ENCODE measurements at places on chromosomes 5 and 9.

DNA sequence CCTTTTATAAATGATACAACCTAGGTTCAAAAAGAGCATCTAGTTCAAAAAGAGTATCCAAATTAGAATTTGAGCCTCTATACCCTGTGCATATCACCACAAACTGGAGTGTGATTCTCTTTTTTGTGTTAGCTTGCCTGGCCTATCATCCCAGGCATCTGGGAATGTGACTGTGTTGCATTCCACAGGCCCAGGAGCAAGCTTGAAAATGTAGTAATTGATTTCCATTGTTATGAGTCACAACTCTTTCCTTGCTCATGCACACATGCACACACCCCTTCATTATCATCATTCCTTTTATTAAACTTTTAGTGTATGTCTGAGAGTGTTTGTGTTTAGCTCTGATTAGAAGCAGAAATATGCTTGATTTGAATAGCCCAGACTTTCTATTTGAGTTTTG is 75.2 kb downstream of the FCHO2 start:
- DNase-seq = no peak

DNA sequence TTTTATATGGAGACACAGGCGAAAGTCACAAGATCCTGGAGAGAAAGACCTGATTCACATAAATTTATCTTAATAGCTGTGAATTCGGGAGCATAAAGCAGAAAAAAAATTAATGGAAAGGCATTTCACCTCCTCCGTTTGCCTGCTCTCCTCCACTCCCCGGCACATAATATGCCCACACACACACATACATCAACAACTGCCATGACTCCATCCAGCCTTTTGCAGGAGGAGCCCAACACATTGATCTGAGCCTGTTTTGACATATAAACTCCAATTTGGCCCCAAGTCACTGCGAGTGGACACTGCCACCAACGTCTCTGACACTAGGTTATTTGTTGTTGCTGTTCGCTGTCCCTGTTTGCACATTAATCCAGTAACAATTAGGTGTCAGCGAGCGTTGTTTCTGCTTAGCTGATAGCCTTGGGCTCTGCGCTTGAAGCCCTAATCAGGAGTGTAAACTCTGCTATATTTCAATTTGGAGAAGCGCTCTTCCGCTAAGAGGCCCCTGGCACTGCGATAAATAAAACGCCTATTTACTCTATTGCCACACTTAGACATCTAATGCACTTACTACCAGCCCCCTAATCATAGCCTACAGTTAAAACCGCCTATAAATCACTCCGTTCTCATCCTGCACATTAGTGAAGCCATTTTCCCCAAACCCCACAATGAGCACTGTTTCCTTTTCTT is 195.8 kb upstream of the TBCA start:
- DNase-seq = no peak

DNA sequence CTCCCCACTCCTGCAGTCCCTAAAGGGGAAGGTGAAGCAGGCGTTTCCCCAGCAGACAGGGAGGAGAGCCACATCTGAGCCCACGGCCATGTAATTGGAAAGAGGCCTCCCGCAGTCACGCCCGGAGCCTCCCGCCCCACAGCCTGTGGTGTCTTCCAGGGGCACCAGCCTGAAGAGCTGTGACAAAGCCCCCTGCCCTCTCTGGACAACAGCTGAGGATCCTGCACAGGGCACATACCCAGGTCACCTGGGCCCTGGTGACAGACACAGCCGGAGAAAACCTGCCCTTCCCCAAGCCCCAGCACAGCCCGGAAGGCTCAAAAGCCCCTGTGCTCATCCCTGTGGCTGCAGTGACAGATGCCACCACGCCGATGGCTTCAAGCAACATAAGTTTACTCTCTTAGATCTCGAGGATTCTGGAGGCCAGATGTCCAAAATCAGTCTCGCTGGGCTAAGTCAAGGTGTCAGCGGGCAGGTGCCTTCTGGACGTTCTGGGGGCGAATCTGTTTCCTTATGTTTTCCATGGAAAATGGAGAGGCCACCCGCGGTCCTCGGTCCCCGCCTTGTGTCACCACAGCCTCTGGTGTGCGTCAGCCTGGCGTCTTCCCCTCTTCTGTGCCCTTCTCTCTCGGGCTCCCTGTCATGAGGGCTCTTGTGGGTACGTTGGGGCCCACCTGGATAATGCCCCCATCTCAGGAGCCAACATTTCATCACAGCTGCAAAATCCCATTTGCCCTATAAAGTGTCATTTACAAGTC is 71.5 kb downstream of the PSMB7 start:
- DNase-seq = peak; percentile 14

GRCh38 chr9:64773491-64773931 is 511.5 kb downstream of the FOXD4L5 start:
- peak; percentile 7 for DNase-seq

GRCh38 chr9:129568560-129569501 is 52.1 kb downstream of the C9orf50 start:
- DNase-seq = peak; percentile 91

- no peak for DNase-seq
These were observed 1.6 kb upstream of the ST6GALNAC4 start for GRCh38 chr9:127918183-127919107.

DNA sequence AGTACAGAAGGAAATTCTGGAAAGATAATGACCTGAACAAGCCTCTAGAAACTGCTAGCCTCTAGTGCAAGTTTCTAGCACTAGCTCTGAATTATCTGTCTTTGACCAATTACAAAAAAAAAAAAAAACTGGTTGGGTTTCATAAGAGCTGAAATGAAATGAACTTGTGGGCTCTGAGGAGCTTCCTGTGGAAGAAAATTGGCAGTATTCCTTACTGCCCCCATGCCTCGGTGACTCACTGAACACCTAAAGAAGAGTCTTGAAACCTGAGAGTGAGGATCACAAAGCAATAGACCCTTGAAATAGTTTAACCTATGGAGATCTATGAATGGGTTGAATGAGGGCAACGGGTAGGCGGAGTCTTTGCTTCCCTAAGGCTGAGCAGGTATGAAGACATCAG is 263.6 kb upstream of the RASA1 start:
- DNase-seq = no peak

DNA sequence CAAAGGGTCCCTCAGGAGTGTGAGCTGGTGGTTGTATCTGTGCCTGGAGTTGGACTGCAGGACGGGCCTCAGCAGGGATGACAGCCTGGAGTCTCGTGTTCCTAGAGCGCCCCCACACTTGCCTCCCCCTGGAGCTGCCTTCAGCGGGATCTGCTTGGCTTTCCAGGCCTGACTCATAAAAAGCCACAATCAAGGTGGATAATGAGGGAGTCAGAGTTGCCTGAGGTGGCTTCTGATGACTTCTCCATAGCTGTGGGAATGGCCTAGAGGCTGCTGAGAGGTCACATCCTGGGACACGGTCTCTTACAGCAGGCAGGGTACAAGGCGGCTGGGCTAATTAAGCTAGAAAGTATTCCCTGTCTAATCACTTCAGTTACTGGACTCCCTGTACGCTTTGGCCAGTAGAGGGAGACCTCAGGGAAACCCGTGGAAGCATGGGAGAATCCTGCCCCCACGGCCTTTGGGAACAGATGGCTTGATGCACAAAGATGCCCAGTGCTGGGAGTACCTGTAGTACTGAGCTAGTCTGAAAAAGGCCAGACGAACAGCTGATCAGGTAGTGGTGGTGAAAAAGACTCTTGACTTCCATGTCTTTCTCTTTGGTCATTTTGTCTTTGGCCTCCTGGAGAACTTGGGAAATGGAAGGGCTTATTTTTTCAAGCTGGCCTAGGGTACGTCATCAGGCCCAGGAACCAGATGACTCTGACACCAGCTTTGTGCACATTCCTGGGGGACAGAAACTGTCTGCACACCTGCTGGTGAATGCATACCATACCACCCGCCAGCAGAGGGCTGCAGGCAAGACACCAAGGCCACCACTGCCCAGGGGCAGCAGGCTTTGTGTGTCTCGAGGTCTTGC is 16.1 kb upstream of the FRRS1L start:
- DNase-seq = peak; percentile 66

DNA sequence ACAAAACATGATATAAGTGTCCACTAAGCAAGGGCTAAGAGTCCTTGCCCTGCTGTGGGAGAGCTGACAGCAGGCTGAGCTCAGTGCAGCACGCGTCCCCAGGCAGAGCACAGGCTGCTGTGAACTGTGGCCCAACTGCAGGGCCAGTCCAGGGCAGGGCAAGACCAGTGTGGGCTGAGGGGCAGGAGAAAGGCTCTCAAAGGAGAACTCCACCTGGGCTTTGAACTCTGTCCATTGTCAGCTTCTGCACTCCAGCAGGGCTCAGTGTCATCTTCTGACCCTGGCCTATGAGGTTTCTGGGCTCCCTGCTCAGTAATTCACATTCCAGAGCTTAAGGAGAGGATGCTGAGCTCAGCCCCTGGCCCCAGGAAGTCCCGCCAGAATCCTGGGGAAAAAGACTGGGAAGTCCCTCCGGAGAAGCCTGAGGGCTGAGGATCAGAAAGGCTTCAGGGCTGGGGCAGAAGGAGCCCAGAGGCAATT is 37.4 kb downstream of the LHFPL2 start:
- DNase-seq = no peak

DNA sequence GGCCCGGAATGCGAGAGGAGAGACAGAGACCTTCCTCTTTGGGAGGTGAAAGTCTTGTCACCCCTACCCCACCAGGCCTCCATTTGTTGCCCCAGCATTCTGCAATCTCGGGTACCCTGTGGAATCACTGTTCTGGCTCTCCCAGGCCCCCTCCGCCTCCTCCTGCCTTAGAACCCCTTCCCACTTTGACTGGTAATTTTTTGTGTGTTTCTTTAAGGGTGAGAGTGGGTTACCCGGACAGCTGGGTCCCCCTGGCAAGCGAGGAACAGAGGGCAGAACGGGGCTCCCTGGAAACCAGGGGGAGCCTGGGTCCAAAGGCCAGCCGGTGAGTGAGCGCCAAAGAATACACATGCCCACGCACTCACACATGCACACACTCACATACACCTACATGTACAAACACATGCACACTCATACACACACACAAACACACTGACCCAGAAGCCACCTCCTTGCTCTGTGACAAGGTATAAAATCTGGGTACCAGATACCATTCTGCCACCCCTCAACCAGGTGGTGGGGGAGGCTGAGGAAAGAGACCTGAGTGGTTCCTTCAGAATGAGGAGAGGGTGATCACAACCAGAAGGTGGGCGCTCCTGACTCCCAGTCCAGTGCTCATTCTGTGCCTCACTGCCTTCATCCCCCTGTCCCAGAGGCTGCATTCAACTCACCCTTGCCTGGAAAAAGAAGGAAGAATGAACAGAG is 30.9 kb upstream of the ORM1 start:
- DNase-seq = no peak

- no peak for DNase-seq
These were observed 13.1 kb upstream of the ANXA1 start for GRCh38 chr9:73138516-73138915.

- DNase-seq = no peak
These were observed 470.6 kb downstream of the CCDC171 start for GRCh38 chr9:16023446-16023845.

GRCh38 chr5:18305288-18305924 is 671.1 kb downstream of the TAF11L14 start:
- peak; percentile 48 for DNase-seq

DNA sequence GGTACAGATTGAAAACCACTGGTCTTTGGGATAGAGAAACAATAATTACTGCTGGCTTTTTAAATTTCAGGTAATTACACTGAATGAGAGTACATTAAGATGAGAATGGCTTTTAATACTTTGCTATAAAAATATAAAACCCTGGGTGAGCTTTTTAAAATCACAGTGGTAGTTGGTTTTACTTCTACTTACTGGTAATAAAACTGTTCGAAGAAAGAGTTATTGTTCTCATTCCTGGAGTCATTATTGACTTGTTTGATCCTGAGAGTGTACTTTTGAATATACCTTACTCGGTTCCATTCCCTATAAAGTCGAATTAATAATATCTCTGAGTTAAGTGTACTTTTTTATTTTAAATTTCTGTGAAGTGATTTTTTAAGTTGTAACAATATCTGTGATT is 21.5 kb downstream of the MELK start:
- DNase-seq = no peak

GRCh38 chr5:159040181-159040580 is 59.5 kb downstream of the EBF1 start:
- no peak for DNase-seq

- no peak for DNase-seq
These were observed 15.5 kb upstream of the LOX start for GRCh38 chr5:122093415-122094180.

DNA sequence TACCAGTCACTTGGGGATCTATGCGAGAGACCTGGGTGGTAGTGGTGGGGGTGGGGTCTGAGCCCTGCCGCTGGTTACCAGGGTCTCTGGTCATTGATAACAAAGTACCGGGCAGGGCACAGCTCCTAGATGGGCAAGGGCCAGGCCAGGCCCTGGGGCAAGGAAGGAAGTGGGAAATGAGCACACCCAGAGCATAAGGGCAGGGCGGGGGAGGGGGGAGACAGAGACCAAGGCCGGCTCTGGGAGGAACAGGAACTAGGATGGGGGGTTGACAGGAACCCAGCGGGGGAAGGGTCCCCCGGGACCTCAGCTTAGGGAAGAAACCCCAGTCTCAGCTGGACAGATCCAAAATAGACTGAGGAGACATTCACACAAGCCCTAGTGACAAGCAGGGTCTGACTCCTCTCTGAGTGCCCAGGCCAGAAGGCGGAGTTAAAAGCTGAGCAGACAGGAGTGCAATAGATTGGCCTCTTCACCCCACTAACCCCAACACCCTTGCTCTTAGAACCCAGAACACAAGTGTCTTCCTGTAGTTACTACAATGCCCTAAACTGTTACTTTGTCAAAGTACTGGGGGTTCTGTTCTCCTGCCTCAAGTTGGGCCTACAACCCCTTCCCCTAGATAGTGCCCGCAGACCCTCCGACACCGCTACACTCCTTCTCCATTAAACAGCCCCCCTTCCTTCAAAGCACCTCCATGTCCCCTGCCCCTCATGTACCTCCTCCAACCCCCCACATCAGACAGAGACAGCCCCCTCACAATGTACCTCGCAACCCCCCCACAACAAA is 628 bp downstream of the ATOSB start:
- peak; percentile 68 for DNase-seq

- no peak for DNase-seq
These were observed 3.3 kb downstream of the ENHO start for GRCh38 chr9:34519321-34520020.

GRCh38 chr9:128724744-128725211 is 851 bp upstream of the ZDHHC12 start:
- DNase-seq = peak; percentile 73

DNA sequence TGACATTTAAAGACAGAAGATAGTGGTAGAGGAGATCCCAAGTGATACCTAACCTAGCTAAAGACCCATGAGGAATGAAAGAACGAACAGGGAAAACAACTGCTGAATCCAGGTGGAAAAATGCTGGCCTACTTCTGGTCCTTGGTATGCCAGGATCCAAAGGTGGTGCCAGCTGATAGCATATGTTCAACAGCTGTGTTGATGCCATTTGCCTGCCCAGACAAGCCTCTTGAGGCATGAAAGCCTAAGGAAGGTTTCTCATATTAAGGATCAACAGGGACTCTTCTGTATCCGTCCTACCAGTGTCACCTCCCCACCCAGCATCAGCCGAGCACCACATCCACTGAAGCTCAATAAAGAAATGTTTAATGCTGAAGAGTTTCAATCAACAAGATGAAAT is 225.7 kb upstream of the DMRT1 start:
- no peak for DNase-seq
